Type B pancreatic cell (in vitro differentiated cells): ENCODE measurements at places on chromosomes 12 and 14.

DNA sequence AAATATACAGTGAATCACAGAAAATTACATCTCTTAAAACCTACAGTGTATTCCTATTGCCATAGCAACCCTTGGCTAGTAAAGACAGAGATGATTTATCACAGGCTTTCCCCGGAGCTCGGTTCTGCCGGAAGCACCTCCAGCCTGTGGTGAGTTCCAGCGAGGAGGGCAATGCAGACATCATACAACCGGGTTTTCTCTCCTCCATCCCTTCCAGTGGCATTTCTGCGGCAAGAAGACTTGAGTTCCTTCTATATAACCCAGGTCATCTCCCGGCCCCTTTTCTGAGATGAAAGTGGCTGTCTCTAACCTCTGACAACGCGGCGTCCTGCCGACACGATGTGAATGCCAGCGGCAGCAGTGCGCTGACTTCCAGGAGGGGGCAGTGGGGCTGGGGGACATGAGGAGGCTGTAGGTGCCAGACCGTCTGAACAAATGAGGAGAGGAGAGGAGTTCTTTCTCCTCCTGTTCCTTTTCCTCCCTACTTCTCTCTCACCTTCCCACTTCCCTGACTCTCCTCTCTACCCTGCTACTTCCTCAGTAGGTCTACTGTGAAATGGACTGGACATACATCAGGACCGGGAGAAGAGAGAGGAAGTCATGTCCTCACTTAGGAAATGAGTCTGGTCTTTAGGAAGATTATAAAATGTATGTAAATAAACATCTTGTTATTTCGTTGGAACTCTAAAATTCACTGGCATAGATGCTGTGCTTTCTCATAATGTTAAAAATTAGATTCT is 68.6 kb upstream of the MAX start:
- DNase-seq, result no peak

DNA sequence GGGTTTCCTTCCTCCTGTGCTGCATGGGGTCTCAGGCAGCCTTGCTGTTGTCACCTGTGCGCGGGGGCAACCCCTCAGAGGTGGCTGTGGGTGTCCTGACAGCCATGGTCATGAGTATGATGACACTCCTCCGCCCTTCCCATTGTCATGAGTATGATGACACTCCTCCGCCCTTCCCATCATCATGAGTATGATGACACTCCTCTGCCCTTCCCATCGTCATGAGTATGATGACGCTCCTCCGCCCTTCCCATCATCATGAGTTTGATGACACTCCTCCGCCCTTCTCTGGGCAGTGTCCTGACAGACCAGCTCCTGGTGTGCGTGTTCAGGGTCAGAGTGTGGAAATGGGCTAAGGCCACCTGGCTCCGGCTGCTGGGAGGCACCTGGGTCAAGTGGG is 40.0 kb downstream of the FBRSL1 start:
- no peak for DNase-seq

- no peak for DNase-seq
These were observed 114.2 kb downstream of the PCNX1 start for GRCh38 chr14:71021347-71022011.

DNA sequence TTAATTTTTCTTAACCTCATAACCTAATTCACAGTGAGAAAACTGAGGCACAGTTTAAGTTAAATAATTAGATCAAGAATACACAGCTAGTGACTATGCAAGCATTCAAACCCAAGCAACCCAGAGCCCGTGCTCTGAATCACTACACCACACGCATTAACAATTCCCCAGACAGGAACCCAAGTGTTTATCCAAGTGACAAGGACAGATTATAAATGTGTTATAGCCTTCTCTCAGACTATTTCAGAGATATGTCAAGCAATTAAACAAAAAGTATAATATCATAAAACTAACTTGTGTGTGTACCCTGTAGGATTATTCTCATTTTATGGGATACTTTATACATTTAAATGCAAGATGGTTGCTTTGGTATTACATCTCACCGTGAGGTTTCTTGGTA is 43.8 kb downstream of the MED13L start:
- DNase-seq, result no peak

DNA sequence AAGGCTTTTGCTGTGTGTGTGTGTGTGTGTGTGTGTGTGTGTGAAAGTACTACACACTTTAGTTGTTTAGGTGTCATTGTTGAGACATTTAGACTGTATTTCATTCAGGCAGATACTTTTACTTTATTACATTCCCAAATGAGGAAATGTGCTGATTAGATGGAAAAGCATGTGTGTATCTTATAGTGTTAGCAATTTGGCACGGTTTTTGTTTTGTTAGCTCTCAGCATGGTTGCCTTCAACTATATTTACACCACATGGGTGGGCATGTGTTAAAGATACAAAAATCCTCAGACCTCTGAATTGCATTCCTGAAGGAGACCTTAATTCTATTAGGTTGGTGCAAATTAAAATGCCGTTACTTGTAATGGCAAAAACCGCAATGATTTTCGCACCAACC is 879.5 kb downstream of the DIO2 start:
- DNase-seq, result no peak

- no peak for DNase-seq
These were observed 51.4 kb downstream of the GRIP1 start for GRCh38 chr12:66627270-66627987.

DNA sequence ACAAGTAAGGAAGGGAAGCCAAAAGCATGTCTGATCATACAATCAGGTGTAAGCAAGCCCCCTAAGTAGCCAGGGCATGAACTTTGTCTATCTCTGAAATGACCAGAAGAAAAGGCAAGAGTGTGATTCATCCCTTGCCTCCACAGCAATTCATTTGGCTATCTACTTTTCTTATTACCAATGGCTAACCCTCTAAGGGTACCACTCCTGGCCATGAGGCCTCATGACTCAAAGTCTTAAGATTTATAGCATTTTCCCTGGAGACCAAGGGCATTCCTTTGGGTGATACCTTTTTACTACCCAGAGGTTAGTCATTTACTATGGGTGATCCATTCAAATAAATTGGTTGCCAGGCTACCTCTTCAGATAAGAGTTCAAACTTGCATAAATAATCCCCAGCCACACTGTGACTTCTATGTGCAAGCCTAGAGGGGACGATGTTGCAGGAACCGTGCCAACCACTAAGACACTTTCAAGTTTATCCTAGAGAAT is 1.5 kb upstream of the LGALS3 start:
- peak; percentile 8 for DNase-seq

DNA sequence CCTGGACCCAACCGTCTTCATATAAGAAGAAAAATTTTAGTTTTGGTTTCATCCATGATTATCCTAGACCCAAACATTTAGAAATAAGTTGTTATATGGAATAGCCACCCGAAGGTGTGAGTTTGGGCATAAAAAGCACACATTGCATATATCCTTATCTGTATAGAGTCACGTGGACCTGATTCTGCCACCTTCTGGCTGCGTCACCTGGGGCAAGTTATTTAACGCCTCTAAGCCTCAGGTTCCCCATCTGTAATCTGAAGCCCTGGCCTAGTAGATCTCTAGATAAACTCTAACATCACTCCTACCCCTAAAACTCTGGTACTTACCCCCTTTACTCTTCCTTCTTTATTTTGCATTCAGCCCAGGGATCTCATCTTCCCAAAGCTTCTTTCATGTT is 14.3 kb upstream of the KRT5 start:
- no peak for DNase-seq

DNA sequence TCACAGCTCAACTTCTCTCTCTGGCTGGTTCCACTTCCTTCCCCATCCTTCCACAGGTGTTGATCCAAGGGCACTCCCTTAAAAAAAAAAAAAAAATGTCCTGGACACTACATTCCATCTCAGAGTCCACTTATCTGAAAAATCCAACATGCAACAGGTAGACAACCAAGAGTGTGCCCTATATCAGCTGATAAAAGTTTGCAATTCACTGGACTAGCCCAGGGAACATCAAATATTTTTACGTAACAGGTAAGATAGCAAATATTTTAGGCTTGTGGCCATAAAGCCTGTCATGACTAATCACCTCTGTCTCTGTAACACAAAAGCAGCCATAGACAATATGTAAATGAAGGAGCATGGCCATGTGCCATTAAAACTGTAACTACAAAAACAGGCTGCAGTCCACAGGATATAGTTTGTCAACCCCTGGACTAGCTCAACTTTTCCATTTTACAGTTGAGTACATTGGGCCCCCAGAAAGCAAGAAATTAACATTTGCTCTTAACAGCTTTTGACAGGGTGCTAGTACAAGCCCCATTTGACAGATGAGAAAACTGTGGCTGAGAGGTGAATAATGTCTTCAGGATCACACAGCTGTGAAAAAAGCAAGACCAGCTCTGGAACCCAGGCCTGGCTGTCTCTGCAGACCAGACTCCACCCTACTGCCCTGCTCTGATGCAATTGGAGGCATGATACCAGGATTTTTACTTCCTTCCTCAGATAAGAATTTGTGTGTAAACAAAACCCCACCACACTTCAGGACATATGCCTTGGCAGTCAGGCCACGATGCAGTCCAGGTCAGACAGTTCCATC is 68.9 kb downstream of the CMKLR1 start:
- no peak for DNase-seq

- no peak for DNase-seq
These were observed 46.9 kb downstream of the RIMBP2 start for GRCh38 chr12:130669205-130669557.

GRCh38 chr14:65251213-65251612 is 148.9 kb upstream of the MAX start:
- no peak for DNase-seq

DNA sequence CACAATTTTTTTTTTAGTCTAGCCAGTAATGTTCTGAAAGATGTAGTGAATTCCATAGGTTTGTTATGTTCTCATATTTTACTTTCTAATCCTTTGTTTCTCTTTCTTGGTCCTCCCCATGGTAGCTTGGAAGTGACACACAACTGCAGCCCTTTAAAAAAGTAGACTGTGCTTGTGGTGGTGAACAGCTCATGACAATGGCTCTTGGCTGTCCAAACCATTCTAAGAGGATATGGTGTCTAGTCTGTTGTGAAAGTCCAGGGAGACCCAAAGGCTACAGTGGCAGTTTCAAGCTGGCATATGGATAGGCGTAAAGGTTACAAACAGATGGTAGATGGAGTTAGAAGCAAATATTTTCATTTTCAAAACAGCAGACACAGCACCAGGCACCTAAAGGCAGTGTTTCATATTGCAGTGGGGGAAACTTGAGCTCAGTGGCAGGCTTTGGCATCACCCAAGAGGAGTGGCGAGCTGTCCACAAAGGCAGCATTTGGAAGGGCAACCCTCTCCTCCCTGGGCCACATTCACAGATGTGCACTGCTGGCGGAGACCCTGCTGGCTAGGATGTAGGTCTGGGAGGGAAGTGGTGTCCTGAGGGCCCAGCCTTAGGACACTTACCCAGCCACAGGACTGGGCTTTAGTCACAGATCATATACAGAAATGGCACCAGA is 102.1 kb downstream of the DYRK2 start:
- no peak for DNase-seq

- no peak for DNase-seq
These were observed 1.9 kb downstream of the SYT1 start for GRCh38 chr12:78866518-78866917.

GRCh38 chr14:102751088-102751487 is 26.2 kb upstream of the TRAF3 start:
- DNase-seq, result no peak
